ENCODE measurements at places on chromosomes 5 and 9.

- no peak for DNase-seq
Observed at GRCh38 chr9:89465001-89465451, 32.9 kb downstream of the SEMA4D start.

- DNase-seq: no peak
Observed at GRCh38 chr5:147466360-147466980, 43.4 kb downstream of the DPYSL3 start.

GRCh38 chr9:101139082-101139481, 110.6 kb downstream of the PLPPR1 start:
- no peak for DNase-seq

DNA sequence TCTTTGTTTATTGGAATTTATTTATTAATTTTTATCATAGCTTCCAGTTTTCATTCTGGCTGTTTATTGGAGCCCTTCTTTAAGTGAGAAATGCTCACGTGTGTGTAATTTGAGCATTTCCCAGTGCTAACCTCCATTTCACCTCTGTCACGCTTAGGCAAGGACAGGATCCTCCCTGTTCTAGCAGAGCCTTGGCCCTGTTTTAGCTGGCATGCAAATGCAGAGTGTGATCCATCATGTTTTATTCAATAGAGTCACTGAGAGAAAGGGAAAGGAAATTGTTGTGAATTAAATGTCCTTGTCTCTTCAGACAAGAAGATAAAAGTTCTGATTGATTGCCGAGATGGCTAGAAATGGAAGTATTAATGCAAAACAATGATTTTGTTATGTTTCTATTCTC, 137.3 kb upstream of the ACO1 start:
- no peak for DNase-seq

- DNase-seq: no peak
Observed at GRCh38 chr9:131639769-131640437, 94.6 kb downstream of the PRRT1B start.

GRCh38 chr9:127570533-127571111, 41.5 kb upstream of the STXBP1 start:
- DNase-seq: no peak

- DNase-seq: no peak
Observed at GRCh38 chr5:59178482-59178881, 595.6 kb downstream of the RAB3C start.

- DNase-seq: no peak
Observed at GRCh38 chr5:111730659-111731382, 26.2 kb downstream of the NREP start.

DNA sequence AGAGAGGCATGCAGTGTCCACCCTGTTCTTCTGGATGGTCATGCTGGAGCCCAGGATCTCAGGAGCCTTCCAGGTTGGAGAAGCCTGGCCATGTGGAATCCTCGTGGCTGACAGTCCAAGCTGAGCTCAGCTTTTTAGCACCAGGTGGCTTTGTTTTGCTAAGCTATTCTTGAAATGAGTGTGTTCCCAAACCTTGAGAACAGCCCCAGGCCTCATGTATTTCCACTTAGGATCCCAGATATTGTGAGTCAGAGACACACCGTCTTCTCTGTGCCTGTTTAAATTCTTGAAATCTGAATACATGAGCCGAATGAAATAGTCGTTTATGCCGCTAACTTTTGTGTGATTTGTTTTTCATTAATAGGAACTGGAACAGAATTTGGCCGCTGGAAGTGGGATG, 61.2 kb downstream of the IRX2 start:
- DNase-seq: no peak

DNA sequence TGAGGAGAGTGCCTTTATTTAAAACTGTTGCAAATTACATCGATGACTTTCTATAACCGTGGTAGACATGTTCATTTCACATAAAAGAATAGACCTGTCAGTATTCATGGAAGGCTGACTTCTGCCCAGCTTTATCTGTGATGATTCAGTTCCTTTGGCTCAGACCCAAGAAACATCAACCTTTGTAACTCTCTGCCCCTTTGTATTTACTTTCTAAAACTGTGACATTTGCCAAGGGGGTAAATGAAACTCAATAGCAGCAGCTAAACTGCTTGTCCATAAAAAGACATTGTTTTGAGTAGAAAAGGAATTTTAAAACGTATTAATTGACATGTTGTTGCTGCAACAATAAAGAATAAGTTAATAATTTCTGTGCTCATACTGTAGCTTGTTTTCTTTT, 137.8 kb upstream of the ANKH start:
- no peak for DNase-seq

DNA sequence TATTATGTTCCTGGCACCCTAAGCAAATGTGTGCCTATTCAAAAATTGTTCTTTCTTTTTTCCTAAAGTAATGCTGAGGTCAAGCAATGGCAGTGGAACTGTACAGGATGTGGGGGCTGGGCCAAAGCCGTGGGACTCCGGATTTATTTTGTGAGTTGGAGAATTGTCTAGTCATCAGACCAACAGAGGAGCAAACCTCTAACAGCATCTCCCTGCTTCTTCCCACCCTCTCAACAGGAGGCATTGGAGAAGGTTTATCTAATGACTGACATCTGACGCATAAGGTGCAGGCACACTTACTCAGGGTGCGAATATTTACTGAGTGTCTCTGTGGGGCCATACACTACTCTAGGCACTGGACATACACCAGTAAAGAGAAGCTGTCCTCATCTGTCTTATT, 38.6 kb downstream of the MARCHF11 start:
- DNase-seq: no peak

- no peak for DNase-seq
Observed at GRCh38 chr5:78280261-78280660, 14.2 kb downstream of the AP3B1 start.

GRCh38 chr9:124511891-124512805, 4.9 kb upstream of the NR5A1 start:
- no peak for DNase-seq

DNA sequence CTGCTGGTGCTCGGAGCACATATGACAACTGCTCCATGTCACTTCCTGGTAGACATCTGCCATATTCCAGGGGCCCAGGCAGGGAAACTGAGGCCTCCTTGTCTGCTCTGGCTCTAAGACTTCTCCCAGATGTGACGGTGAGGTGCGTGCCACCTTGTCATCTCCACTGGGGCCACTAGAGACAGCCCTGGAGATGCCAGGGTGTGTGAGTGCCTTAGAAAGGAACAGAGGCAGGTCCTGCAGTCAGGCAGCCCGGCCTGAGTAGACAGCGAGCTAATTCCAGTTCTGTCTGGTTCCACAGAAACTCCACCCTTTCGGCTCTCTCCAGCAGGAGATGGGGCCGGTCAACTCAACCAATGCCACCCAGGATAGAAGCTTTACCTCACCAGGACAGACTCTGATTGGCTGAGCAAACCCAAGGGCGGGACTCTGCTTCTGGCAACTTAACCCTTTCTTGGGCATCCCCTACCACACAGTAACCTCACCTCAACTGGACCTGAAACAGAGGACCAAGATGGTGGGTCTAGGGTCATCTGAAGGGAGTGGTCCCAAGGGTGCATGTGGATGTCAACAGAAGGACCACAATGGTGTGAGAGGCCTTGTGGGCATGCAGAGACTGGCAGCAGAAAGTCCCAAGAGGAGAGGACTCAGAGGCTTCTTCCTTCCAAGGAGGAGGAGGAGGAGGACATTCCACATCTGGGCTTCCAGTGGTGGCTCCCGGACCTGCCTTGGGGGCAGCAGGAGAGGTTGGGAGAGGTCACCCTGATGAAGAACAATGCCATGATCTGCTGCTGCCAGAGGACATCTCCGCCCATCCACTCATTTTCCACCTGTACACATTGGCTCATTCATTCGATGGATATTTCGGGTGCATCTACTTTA, 77.7 kb downstream of the RGS3 start:
- peak; percentile 80 for DNase-seq

GRCh38 chr5:149358868-149359495, 1.1 kb downstream of the PCYOX1L start:
- no peak for DNase-seq

GRCh38 chr9:110088099-110088498, 119.9 kb downstream of the C9orf152 start:
- DNase-seq: no peak

DNA sequence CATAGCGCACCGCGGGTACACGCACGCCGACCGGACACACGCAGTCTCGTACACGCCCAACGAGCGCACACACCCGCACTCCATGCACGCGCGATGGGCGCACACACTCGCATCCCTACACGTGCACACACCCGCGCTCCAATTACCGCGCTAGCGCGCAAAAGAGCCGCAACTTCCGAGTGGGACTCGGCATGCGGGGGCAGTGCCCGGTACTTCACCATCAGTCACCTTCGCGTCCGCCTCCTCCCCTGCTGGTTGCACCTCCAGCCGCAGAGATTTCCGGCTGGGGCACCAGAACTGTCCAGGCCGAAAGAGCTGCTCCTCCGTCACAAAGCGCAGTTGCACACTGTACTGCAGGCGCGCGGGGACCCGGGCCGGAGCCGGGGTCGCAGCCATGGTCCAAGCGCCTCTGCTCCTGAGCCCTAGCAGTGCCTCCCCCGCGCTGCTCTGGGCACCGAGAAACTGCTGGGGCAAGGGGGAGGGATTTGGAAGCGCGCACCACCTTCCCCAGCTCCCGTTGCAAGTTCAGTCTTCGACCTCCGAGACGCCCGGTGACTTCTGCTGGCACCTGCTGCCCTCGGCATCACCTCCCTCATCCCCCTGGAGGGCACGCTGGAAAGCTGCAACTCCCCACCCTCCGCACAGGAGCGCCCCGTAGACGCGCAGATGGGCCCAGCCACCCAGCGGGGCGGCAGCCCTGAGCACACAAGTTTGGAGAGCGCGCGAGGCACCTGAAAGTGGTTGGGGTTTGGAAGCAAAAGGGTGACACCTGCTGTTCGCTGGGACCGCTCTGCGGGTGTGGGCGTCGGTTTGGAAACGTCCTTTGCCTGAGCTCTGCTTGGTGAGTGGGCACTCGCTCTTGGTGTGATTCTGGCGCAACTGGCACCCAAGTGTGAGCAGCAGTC, 337.4 kb upstream of the PUM3 start:
- peak; percentile 91 for DNase-seq

- no peak for DNase-seq
Observed at GRCh38 chr5:43601454-43602260, 1.3 kb upstream of the NNT start.

DNA sequence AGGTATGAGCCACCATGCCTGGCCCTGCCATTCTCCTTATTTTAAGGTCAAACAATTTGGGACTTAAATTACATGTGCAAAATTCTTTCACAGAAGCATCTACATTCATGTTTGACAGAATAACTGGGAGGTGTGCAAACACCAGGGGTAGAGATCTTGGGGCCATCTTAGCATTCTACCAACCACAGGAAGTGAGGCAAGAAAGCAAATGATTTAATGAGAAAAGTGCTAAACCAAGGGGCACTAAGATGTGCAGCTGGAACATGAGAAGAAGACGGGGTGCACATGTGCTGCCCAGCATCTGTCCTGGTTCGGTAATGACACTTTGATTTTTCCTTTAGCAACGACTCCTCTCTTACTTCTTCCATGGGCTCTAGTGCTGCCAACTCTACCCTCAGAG, 1.2 kb upstream of the F12 start:
- no peak for DNase-seq

- DNase-seq: no peak
Observed at GRCh38 chr5:135230251-135230925, 168.6 kb downstream of the MACROH2A1 start.

- no peak for DNase-seq
Observed at GRCh38 chr9:136922540-136922939, 22.0 kb downstream of the FBXW5 start.

DNA sequence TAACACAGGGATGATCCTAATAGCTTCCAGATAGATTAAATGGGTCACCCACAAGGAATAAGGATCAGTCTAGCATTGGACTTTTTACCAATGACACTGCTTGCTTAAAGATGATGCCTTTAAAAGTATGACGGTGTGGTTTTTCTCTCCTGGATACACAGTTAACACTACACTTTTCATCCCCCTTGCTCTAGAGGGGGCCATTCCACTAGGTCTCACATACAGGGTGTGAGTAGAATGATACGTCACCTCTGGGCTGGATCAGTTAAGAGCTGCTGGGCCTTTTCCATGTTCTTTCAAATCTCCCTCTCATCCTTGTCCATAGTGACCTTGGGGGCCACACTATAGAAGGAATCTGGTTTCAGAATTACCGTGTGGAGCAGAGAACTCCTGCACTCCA, 140.6 kb downstream of the FSTL4 start:
- peak; percentile 22 for DNase-seq

- no peak for DNase-seq
Observed at GRCh38 chr5:173321886-173322285, 6.3 kb downstream of the STC2 start.

DNA sequence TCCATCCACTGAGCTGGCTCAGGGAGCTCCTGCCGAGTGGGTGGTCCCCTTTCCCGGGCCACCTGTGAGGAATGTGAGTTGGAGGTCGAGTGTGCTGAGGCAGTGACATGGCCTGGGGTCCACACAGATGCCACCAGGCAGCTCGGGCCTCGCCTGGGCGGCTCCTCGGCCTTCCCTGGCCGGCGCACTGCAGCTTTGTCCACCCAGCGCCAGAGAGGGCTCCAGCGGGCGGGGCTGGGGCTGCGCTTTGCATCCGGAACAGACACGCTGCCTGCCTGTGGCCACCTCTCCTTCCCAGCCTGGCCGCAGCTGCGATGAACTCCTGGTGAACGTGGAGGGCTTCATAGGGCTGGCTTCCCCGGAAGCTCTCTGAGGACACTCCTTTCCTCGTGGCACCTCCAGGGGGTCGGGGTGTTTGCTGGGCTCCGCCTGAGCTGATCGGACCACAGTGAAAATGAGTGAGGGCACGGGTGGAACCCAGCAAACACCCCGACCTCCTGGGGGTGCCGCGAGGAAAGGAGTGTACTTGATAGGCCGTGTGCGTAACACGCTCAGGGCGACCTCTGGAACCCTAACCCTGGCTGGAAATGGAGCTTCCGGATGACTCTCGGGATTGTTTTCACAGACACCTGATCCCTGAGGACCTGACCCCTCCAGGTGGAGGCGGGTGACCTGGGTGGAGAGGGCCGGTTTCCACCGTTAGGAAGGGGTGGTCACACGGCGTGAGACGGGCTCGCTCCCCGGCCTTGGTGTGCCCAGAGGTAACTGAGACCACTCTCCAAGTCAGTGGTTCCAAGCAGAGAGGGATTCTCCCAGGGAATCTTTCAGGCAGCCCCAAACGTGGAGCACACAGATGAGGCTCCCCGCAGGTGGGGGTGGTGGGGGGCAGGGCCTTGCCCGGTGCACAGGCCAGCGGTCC, 31.8 kb upstream of the RXRA start:
- DNase-seq: peak; percentile 35

- no peak for DNase-seq
Observed at GRCh38 chr9:36903541-36904435, 130.3 kb downstream of the PAX5 start.

All from GM23338 (cell line).